ENCODE measurements at places on chromosomes 12 and 14. TPM values are rescaled to one million over a fixed set of nuclear protein-coding genes. Genes with fewer than 3 reads are reported as not detected.

- no peak overlapping the region for H3K4me3 ChIP-seq
- H3K27me3 ChIP-seq, result no peaks in the 10 kb centered on the region
- DNase-seq, result peak; percentile 70
- H3K27ac ChIP-seq, result peak overlapping the region; percentile 52
- H3K4me1 ChIP-seq, result peaks cover 15% of the 10 kb centered on the region
- H3K36me3 ChIP-seq, result no peaks in the 10 kb centered on the region
Measured at GRCh38 chr12:46523863-46524770, 151.5 kb upstream of the SLC38A2 start.

- peaks cover 56% of the 10 kb centered on the region for H3K4me1 ChIP-seq
- DNase-seq, result no peak
- no peak overlapping the region for H3K4me3 ChIP-seq
- no peaks in the 10 kb centered on the region for H3K27me3 ChIP-seq
Measured at GRCh38 chr12:46472893-46473633, 100.5 kb upstream of the SLC38A2 start.

GRCh38 chr12:90999966-91000365 is 4.8 kb downstream of the EPYC start:
- no peak for DNase-seq
- no peak overlapping the region for H3K4me3 ChIP-seq
- no peaks in the 10 kb centered on the region for H3K36me3 ChIP-seq
- H3K27me3 ChIP-seq, result no peaks in the 10 kb centered on the region

DNA sequence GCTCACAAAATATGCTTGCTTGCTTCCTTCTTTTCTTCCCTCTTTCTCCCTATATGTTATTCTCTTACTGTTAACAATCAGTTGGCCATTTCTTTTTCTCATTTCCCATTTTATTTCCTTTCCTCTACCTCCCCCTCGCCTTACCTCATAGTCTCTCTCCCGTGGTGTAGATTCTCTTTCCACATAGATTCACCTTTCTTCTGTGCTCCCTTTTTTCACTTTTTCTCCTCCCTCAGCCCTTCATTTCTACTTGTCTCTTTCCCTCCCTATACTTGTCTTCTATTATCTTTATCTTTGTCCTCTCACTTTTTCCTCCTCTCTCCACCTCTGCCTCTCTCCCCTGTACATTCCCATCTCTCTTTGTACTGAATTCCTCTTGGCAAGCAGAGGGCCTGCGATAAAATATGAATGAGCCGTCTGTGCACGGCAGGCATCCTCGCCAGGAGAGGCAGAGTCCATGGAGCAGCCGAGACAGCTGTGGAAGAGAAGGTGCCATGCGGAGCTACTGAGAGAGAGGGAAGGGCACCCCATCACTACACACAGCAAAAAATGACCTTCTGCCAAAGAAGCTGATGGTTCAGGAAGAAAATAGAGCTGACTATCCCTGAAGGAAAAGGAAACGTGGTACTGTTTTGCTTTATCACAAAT is 12.1 kb downstream of the C14orf93 start:
- H3K4me1 ChIP-seq, result peaks cover 12% of the 10 kb centered on the region
- H3K27me3 ChIP-seq, result no peaks in the 10 kb centered on the region
- H3K36me3 ChIP-seq, result peaks cover 7% of the 10 kb centered on the region
- no peak overlapping the region for H3K27ac ChIP-seq
- DNase-seq, result no peak

GRCh38 chr12:25422241-25422640 is 130.8 kb downstream of the LMNTD1 start:
- no peak overlapping the region for H3K27ac ChIP-seq
- DNase-seq, result no peak
- no peaks in the 10 kb centered on the region for H3K27me3 ChIP-seq
- H3K4me3 ChIP-seq, result no peak overlapping the region
- no peaks in the 10 kb centered on the region for H3K36me3 ChIP-seq
- peaks cover 15% of the 10 kb centered on the region for H3K4me1 ChIP-seq

DNA sequence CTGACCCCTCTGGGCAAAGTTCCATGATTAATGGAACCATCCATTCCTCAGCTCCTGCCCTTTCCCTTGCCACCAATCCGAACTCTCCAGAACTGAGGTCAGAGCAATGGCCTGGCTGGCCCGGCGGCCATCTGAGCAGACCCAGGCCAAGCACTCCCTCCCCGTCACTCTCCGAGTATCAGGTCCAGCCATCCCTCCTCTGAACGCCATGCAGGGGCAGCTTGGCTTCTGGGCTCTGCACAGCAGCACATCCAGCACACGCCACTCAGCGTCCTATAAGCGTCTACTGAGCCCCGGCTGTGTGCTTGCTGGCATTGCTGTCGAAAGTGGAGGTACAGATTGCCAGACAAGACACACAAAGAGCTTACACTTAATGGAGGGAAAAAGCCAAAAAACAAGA is 34.3 kb upstream of the VWF start:
- H3K4me3 ChIP-seq, result no peak overlapping the region
- no peak for DNase-seq
- H3K4me1 ChIP-seq, result peaks cover 3% of the 10 kb centered on the region
- H3K27ac ChIP-seq, result no peak overlapping the region
- H3K27me3 ChIP-seq, result no peaks in the 10 kb centered on the region
- H3K36me3 ChIP-seq, result no peaks in the 10 kb centered on the region

DNA sequence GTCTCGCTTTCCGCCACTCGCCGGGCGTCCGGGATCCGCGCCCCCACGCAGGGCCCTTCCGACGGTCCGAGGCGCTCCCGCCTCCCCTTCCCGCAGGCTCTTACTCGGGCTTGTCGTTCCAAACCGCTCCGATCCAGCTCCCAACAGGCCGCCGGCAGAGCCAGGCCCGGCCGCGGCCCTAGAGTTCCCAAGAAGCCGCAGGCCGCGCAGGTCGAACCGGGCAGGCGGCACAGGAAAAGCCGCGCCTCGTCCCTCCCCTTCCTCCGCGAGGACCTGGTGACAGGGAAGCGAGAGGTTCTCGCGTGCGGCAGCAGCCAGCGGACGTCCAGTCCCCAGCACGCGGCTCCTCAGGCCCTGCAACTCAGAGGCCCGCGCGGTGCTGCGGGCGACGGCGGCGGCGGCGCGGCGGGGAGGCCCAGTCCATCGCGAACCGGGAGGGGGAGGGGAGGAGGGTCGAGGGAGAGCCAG is 272 bp downstream of the HECTD1 start:
- DNase-seq, result no peak
- peak overlapping the region; percentile 99 for H3K27ac ChIP-seq
- peaks cover 14% of the 10 kb centered on the region for H3K4me1 ChIP-seq

GRCh38 chr12:106004289-106004688 is 134.5 kb downstream of the NUAK1 start:
- no peaks in the 10 kb centered on the region for H3K27me3 ChIP-seq
- no peaks in the 10 kb centered on the region for H3K36me3 ChIP-seq
- no peaks in the 10 kb centered on the region for H3K4me1 ChIP-seq

- no peaks in the 10 kb centered on the region for H3K4me1 ChIP-seq
- no peaks in the 10 kb centered on the region for H3K27me3 ChIP-seq
- no peak for DNase-seq
- no peak overlapping the region for H3K27ac ChIP-seq
- no peaks in the 10 kb centered on the region for H3K36me3 ChIP-seq
Measured at GRCh38 chr14:58677517-58677916, 39.8 kb downstream of the DACT1 start.

GRCh38 chr14:72828604-72829003 is 65.3 kb downstream of the DPF3 start:
- no peaks in the 10 kb centered on the region for H3K36me3 ChIP-seq
- H3K27ac ChIP-seq, result no peak overlapping the region
- H3K4me1 ChIP-seq, result no peaks in the 10 kb centered on the region
- H3K27me3 ChIP-seq, result peaks cover 19% of the 10 kb centered on the region
- no peak overlapping the region for H3K4me3 ChIP-seq

DNA sequence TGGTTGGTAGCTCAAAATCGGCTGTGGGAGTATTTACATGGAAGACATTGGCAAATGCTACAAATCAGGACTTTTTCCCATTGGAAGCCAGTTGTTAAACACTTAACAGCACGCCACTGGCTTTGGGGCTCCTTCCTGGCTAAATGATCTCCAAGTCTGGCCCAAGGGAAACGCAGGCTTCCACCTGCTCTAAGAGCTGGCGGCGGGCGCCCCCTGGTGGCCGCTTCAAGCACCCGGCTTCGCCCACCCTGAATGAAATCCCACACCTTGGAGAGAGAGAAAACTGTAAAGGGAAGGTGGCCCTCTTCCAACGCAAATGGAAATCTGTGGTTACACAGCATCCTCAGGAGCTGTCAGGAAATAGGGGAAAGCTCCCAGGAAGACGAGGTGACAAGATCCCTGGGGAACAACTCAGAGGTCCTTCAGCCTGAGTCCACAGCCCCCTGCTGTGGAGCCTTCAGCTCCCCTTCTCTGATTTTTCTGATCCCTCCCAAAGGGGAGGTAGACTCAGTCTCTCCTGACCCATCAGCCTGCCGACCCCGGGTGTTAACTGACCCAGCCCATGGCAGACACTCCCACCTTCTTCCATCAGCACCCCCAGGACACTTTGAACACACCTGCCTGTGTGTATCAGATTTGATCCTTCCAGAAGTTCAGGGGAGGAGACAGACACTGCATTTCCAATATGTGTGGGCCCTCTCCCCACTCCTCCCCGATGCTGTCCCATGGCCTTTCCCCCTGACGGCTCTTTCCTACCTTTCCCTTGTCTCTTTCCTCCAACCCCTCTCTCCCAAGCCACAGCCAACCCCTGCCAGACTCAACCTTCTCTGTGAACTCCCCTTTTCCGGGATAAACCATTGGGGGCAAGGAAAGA is 15.4 kb downstream of the SELPLG start:
- peak; percentile 82 for DNase-seq
- H3K27me3 ChIP-seq, result no peaks in the 10 kb centered on the region
- H3K4me1 ChIP-seq, result peaks cover 16% of the 10 kb centered on the region
- no peaks in the 10 kb centered on the region for H3K36me3 ChIP-seq
- H3K27ac ChIP-seq, result no peak overlapping the region

- H3K4me1 ChIP-seq, result peaks cover 42% of the 10 kb centered on the region
- H3K4me3 ChIP-seq, result peak overlapping the region; percentile 90
- H3K27me3 ChIP-seq, result no peaks in the 10 kb centered on the region
- DNase-seq, result no peak
- peak overlapping the region; percentile 90 for H3K27ac ChIP-seq
Measured at GRCh38 chr12:128823216-128823915, 392 bp downstream of the SLC15A4 start.

The HAL gene
- not detected for total RNA-seq

The PRKD1 gene
- total RNA-seq, result 19.6 TPM

The ART4 gene
- total RNA-seq, result 2.0 TPM

The PLD4 gene
- 2.6 TPM for total RNA-seq

The MYH7 gene
- total RNA-seq, result not detected

Data from stomach (tissue), 19 donors.